CD4-positive, alpha-beta T cell treated with Interferon gamma for 1 hour (primary cell): ENCODE measurements at places on chromosomes 16 and 17.
A peak's percentile ranks its signal among the peaks of the same experiment; 100 is the strongest.

DNA sequence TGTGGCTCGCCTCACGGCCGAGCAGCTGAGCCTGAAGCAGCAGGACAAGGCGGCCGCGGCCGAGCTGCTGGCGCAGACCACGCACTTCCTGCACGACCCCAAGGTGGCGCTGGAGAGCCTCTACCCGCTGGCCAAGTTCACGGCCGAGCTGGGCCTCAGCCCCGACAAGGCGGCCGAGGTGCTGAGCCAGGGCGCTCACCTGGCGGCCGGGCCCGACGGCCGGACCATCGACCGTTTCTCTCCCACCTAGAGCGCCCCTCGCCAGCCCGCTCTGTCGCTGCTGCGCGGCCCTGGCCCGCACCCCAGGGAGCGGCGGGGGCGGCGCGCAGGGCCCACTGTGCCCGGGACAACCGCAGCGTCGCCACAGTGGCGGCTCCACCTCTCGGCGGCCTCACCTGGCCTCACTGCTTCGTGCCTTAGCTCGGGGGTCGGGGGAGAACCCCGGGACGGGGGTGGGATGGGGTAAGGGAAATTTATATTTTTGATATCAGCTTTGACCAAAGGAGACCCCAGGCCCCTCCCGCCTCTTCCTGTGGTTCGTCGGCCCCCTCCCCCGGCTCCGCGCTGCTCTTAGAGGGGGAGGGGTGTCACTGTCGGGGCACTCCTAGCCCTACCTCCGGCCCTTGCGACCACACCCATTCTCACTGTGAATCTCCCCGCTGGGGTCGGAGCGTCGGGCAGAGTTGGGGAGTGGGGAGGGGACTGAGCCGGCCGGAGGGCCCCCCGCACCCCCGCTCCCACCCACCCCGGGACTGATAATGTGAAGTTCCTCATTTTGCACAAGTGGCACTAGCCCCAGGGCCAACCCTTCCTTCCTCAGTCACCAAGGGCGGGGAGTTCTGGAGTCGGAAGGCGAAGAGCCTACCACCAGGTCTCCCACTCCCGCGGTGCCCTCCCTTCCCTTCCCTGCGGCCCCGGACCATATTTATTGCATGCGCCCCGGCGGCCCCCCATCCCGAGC is 4.0 kb downstream of the HIC1 start:
- peak; percentile 64 for DNase-seq

DNA sequence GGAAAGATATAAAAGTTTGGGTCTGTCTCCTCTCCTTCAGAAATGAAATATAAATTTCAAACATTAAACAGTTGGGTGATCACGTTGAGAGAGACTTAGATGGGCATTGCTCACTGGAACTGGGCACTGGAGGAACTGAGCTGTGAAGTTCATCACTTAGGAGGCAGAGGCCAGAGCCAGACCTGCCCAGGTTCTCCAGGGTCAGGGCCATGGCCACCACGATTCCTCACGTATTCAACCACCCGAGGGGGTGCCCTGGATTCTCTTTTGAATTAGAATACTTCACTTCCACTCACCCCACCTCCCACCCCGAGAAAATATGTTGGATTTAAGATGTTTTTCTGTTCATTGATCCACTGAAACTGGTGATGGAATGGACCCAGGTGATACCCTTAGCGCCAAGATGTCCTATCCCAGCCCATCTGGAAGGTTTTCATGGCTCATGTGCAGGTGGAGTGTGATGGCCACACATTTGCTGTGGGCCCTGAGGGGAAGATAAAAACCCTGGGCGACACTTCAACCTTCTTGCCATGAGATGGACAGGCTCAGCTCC is 6.1 kb downstream of the PRR29 start:
- DNase-seq = no peak

GRCh38 chr17:67417507-67417906 is 40.4 kb downstream of the PITPNC1 start:
- no peak for DNase-seq

DNA sequence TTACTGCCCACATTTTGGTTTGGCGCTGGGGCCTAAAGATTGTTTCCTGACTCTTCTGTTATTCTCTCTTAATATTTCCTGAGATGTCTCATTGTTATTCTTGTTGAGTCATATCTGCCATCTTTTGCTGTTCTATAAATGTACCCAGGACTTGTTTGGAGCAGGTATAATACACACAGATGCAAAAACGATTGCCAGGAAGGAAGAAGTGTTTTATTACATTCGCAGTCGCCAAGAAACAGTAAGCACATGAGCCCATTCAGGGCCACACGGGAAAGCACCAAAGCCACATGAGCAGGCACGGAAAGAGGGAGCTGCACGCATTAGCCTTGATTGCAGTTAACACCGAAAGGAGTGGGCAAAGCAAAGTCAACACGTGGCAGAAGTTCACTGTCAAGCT is 70.2 kb downstream of the ARHGAP44 start:
- DNase-seq = no peak

DNA sequence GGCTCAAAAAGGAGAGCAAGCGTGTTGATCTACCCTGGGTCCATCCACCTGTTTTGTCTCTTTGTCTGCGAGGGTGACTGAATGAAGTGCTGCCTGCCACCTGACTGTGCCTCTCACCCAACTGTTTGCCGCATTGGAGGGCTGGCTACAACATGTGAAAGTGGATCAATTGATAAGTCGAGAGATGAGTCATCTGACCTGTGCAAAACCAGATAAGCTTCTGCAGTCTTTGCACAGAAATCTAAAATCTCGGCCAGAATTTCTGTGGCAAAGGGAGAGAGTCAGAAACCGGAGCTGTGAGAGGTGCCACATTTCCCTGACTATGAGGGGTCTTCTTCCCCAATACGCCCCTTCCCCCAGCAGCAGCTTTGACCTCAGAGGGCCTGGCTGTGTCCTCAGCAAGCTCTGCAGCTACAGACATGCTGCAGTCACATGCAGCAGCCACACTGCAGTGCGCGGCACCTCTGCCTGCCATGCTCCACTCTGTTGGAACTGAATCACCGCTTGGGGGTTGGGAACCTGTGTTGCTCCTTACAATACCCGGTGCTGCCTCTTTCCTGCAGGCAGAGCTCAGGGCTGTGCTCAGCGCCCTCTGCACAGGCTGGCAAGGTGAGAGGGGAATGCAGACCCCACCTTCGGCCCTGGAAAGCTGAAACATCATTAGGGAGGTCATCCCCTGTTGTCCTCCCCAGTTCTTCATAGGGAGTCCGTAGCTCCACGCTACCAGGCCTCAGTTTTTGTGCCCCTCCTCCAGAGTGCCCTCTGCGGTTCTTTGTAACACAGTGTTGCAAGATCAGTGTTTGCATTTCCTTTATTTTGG is 16.2 kb upstream of the HAS3 start:
- DNase-seq = no peak

DNA sequence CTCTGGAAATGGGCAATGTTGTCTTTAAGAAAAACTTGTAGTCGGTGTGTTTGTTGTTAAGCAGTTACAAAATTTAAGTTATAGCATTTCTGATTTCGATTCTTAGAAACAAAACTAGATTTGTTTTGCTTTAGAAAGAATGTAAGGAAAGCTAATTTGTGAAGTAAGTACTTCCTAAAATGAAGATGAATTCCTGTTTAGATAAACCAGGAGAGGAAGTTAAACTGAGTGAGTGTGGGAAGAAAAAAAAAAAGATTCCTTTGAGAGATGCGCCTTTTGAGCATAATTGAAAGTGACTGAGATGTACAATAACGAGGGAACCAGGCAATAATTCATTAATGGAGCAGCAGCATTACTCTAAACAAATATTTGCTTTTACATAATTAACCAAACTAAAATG is 52.4 kb upstream of the ALOX12 start:
- no peak for DNase-seq

- DNase-seq = no peak
Observed at GRCh38 chr16:30929167-30929566, 5.8 kb downstream of the FBXL19 start.

DNA sequence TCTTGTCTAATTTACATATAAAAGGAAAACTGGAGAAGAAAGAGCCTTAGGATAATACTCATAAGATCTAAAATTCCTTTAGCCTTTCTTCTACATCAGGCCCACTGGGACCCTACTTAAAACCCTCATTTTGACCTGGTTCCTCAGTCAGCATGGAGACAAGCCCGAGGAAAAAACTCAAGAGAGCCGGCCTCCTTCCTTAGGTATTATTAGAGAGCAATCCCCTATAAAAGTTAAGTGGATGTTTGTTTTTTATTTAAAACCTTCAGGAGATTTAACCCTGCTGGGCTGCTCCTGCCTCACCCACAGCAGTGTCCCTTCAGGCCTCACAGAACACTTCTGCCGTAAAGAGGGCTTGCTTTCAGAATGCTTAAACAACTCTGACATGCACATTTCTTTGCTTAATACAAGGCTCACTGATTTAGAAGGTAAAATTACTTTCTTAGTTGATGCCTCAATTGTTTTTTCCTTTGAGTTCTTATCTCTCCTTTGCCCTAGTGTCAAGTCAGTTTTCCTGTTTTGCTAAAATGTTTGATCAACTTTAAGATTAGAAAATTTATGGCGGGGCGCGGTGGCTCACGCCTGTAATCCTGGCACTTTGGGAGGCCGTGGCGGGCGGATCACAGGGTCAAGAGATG is 145.6 kb upstream of the TBX2 start:
- DNase-seq = no peak

GRCh38 chr17:27848931-27849330 is 44.2 kb downstream of the LYRM9 start:
- no peak for DNase-seq

- DNase-seq = no peak
Observed at GRCh38 chr17:4163951-4164350, 21.0 kb downstream of the CYB5D2 start.

GRCh38 chr16:27776556-27777225 is 226.7 kb downstream of the KATNIP start:
- no peak for DNase-seq

GRCh38 chr17:17605729-17606088 is 14.2 kb upstream of the PEMT start:
- DNase-seq = no peak

DNA sequence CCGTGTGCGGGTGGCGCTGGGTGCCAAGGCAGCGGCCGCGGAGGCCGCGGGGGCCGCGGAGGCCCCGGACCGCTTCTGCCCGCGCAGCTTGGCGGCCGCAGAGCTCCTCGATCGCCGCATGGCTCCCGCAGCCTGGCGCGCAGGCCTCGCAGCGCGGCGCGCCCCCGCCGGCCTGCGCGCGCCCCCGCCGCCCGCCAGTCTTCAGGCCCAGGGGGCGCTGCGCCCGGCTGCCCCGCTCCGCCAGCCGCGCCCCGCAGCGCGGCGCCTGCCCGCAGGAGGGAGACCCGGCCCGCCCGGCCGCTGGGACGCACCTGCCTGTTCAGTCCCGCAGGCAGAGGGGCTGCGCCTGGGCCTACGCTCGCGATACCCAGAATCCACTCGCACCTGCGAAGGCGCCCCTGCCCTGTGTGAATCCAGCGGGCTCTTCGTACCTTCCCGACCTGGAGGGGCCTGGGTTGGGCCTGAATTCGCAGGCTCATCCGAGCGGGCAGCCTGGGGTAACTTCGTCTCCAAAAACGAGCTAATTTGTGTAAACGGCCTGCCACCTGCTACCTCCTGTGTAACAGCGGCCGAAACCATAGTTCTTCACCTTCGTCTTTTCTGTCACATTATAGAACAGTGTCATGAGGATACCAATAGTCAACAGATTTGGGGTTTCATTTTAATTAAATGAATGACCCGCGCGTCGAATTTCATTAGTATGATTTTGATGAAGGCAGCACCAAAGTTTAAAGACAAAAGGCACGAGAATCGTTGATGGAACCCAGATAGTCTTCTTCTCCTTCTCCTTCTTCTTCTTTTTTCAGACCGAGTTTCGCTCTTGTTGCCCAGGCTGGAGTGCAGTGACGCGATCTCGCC is at the start of gene CENPV:
Gene CENPV, minus strand, starts transcription at position 153 of the 858 bp plus-strand sequence. Its CDS starts 33 bp downstream, at position 120.
- peak; percentile 71 for DNase-seq

GRCh38 chr17:42436391-42436790 is 13.3 kb upstream of the CAVIN1 start:
- DNase-seq = no peak

DNA sequence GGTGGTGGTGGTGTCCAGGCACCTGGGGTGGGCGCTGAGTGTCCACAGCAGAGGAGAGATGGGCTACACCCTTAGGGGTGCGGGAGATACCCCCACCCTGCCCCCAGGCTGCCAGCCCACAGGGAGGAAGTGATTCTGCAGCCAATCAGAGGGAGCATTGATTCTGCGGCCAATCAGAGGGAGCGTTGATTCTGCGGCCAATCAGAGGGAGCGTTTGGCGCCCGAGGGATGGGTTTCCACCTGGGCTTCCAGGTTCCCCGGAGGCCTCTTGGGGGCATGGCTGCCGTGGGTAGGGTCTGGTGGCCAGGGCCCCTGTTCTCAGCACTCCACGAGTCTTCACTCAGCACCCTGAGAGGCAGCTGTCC is 28.2 kb upstream of the ACSF3 start:
- no peak for DNase-seq

DNA sequence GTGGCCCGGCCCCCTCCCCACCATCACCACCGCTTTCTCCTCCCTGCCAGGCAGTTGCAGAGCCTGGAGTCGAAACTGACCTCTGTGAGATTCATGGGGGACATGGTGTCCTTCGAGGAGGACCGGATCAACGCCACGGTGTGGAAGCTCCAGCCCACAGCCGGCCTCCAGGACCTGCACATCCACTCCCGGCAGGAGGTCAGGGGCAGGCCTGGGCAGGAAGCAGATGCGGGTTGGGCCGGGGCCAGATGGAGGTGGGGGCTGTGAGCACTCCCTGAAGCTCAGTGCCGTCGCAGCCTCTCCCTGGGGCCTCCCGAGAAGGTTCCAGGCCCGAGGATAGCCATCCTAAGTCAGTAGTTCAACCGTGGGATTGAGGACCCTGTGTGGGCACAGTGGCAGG is 14.2 kb upstream of the ADGRG3 start:
- no peak for DNase-seq

DNA sequence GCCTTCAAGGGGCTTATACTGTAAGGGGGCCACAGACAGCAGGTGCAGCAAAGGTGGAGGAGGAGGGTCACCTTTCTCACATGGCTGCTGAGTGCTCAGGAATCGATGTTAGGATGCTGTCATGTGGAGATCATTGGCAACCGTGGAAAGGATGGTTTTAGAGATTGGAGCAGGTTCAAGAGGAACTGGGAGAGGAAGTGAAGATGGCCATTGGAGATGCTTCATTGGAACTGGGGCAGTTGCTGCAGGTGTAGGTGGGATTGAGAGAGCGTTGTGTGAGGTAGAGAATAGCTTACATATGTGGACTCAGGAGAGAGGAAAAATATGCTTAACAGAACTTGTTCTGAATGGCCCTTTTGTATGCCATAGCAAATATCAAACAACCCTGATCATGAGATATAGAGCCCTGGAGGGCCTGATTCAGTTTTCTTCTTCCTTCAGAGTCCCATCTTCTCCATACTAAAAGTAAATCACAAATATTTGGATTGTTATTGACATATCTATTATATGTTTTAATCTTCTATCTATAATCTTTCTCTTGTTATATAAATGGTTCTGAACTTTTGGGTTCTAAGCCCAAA is 40.8 kb downstream of the LDHD start:
- no peak for DNase-seq

DNA sequence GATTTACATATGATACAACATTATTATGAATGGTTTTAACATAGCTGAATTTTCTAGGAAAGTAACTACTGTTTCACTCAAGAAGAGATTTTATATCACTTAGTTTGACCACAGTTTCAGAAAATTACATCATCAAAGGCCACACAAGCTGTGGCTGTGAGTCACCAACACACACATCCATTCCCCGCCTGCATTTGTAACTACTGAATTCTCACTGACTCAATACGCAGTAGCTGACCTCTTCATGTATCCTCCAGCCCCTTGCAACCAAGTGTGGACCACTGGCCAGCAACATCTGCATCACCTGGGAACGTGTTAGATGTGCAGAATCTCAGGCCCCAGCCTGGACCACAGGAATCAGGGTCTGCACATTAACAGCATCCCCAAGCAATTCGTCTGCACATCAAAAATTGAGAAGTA is 197.6 kb downstream of the XYLT1 start:
- peak; percentile 19 for DNase-seq

GRCh38 chr16:8493972-8494371 is 96.3 kb downstream of the TMEM114 start:
- no peak for DNase-seq
